ENCODE measurements at places on chromosomes 6 and 20.

DNA sequence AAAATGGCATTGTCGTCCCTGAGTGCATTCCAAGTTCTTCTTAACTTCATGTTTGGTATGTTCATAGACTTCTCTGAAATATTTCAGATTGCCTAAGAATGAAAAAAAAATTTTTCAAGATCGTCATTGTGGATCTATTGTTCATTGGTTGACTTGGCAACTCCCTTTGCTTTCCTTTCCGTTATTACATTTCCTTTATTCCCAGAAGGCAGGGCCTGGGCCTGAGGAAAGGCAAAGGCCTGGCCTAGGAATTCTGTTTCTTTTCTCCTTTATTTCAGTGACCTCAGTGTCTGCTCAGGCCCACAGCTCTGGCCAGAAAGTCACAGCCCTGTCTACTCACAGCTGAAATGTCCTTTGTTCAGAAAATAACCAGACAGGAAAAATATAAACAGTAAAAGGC, 401.6 kb upstream of the PLCB4 start:
- no peak for DNase-seq

DNA sequence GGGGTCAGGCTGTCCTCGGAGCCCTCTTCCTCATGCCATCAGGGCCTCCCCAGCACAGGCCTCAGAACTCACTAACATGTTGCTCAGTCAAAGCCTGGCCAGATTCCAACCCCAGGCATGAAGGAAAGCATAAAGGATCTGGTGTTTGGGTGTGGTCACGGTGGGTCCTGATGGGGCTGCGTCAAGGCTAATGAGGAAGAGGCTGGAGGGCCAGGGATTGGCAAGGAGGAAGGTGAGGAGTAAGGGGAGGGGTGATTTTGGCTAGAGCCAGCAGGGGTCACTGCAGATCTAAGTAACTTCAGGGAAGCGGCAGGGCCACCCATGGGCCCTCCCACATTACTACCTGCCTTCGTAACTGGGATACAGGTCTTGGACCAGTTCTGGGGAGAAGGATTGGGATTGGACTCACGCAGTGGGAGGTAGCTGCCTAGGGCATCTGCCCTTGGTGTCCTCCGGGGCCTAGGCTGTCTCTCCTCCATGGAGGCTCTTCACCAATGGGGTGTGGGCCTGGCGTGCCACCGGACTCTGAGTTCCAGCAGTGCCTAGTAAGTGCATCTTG, 36.2 kb upstream of the MRPS18A start:
- peak; percentile 40 for DNase-seq

- DNase-seq, result no peak
These were observed 28.9 kb upstream of the ASF1A start for GRCh38 chr6:118865100-118865391.

DNA sequence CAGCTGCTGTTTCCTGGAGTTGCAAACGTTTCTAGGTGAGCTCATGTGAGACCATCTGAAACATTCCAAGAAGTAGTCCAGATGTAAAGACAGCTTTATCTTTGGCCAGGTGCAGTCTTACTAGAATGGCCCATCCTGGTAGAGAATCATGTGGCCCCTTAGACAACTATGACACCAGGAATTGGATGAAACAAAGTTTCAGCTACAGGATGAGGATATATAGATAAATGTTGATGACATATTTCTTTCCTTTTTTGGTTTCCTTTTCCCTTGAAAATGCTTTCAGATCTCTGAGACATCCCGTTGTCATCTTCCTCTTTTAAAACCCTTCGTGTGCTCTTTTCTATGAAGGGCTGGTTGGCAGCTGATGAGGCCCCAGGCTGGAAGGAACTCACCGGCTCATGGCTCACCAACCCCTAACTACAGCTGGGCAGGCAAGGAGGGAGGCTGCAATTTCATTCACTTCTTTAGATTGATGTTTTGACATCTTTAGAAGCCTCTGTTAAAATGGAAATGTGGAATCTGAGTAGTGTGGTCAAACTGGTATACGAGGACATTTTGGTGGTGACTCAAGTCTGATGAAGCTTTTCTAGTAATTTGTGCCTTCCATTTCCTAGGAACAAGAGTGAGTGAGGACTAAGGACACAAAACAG, 167.9 kb upstream of the TNFAIP3 start:
- DNase-seq, result no peak

- no peak for DNase-seq
These were observed 62.7 kb downstream of the LRRC1 start for GRCh38 chr6:53857318-53858094.

- no peak for DNase-seq
These were observed 253.8 kb downstream of the TBC1D7 start for GRCh38 chr6:13074415-13075140.

DNA sequence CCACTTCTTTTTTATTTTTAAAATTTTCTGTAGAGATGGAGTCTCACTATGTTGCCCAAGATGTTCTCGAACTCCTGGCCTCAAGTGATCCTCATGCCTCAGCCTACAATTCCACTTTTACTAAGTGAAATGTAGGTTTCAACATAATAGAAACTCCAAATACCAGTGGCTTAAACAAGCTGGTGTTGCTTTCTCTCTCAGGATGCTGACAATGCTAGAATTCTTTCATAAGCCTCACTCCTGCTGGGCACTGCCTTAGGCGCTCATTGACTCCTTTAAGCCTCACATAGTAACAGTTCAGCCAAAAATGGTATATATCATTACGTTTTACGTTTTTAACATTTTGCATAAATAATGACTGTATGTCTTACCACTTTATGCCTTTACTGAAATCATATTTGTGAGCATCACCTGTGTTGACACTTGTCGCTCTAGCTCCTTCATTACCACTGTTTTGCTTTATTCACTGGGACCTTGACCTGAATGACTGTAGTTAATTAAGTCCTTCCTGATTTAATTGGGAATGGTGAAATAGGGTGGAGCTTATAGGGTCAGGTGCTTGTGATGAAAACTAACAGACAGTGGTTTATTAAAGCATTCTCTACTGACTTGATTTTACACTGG, 3.9 kb upstream of the CST9 start:
- no peak for DNase-seq

- DNase-seq, result no peak
These were observed 38.5 kb downstream of the FBXL4 start for GRCh38 chr6:98909236-98909635.

- no peak for DNase-seq
These were observed 91.7 kb downstream of the CLIC5 start for GRCh38 chr6:45923831-45924391.

DNA sequence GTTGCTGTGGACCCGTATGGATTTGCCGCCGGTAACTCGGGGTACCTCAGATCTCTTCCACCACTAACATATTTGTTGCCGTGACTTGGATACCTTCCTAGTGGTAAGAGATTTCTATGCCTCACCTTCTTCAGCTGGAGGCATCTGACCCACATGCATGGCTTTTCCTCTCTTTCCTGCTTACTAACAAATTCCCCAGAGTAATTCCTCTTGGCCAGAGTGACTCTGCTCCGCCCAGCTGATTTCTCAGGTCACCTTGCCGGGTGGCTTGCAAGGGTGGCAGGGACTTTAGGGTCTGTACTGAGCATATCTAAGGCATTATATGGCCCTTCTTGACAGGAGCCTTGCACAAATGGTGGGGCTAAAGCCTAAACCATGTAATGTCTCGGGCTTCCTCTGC, 38.2 kb downstream of the FAM184A start:
- DNase-seq, result no peak

DNA sequence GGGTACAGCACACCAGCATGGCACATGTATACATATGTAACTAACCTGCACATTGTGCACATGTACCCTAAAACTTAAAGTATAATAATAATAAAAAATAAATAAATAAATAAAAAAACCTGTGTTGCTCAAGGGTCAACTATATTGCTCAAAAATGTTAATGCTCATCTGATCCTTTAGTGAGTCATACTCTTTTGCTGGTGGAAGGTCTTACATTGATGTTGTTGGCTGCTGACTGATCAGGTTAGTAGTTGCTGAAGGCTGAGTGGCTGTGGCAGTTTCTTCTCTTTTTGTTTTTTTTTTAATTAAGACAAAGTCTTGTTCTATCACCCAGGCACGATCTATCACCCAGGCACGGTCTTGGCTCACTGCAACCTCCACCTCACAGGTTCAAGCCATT, 29.6 kb upstream of the SMIM26 start:
- DNase-seq, result no peak

DNA sequence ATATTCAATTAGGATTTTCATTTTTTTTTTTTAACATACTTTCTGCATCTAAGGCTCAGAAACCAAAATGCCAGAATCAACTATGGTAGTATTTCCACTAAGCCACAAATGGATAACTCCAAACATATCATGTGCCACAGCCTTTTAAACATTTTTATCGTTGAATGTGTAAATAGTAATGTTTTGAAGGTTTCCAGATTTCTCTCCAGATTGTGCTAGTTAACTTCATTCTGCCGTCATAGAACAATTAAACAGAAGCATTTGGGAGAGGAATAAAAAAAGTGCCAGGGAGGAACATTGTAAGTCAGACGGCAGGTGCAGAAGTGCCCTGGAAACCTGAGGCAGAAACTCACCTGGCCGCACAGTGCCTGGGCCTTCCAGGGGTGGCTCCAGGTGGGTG, 23.6 kb downstream of the SMOC2 start:
- DNase-seq, result no peak

GRCh38 chr6:13484138-13484708, 3.2 kb downstream of the GFOD1 start:
- DNase-seq, result no peak

GRCh38 chr20:10282979-10283456, 64.4 kb downstream of the SNAP25 start:
- no peak for DNase-seq

- no peak for DNase-seq
These were observed 10.2 kb downstream of the MYO6 start for GRCh38 chr6:75759207-75759606.

DNA sequence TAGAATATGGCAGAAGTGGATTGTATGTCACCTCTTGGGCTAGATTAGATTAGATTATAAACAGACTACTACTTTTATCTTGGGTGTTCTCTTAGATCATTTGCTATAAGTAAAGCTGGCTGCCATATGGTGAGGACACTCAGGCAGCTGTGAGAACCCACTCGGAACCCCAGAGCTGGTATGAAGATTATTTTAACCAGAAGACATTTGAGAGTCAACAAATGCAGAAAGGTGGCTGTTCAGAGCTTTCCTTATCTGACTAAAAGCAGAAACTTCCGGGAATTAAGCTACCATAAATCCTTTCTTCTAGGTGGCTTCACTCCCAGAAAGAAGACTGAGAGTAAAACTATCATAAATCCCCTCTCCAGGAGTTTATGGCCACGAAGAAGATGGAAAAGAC, 91.9 kb downstream of the RNGTT start:
- DNase-seq, result no peak

DNA sequence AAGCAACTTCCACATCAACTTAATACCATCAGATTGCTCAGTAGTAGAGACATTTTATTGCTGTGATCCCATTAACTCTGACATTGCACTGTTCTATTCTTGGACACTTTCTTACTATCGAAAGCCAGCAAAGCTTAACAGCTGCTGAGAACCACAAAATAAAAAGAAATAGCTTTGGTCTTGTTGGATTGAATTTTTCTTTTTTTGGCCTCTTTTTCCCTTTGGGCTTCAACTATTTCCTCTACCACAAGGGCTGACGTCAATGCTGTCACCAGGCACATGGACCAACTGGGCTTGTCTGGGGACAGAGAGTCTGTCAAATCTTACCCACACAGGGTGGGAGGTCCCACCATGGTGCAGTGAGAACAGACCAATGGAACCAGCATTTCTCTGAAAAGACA, 63.4 kb upstream of the ENPP5 start:
- DNase-seq, result no peak

- no peak for DNase-seq
These were observed 48.2 kb downstream of the HBS1L start for GRCh38 chr6:135006386-135006914.

DNA sequence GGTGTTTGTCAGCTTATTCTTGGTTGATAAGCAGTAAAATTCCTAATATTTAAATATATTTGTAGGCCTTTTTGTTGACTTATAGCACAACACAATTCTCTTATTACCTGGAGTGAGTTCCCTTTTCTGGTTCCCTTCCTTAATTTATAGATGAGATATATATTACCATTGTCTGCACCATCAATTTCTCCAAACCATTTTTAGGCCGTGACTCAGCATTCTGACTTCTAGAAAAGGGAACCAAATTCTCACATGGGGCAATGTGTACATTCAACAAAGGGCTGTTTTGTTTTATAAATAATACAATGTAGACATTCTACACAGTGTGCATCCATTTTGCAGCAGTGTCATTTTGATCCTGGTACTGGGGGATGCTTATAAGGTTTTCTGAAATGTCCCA, 52.8 kb downstream of the NCOA7 start:
- no peak for DNase-seq

- DNase-seq, result no peak
These were observed 163.3 kb downstream of the VEGFA start for GRCh38 chr6:43933148-43933885.

- DNase-seq, result no peak
These were observed 143.7 kb upstream of the PTPN1 start for GRCh38 chr20:50366270-50367103.

DNA sequence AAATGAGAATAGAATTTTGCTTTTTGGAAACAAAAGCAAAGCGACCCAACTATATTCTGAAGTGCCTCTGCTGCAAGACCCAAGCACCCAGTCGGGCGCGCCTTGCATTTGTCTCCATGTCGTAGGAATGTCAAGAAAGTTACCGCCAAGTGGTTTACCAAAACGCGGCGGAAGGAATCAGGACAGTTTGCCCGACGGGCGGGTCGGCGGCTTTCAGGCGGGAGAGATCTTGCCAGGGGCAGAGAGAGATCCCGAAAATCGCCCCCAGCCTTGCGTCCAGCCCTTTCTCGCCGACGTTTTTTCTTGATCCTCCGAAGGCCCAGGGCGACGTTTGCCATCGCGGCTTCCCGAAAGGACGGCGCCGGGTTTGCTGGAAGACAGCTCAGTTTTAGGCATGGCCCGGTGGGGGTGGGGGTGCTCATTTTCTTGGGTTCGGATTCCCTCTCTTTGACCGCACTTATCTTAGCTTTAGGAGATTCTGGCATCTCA, 4.0 kb upstream of the LIN28B start:
- DNase-seq, result no peak

- no peak for DNase-seq
These were observed 497.2 kb upstream of the JARID2 start for GRCh38 chr6:14748679-14749078.

DNA sequence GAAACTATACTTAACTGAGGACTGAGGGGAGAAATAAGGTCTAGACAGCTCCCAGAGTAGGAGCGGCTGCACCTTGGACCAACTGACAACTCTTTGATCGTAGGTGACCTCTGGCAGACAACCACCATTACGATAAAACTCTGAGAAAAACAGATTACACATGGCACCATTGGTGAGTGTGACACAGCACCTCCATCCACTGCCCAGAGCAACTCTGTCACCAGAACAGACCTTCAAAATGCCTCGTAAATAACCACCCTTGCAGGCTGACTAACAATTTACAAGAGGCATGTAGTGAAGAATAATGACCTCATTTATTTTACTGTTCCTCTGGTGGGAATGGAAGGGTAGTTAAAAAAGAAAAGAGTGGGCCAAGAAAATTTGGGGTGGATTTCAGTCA, 64.2 kb downstream of the F13A1 start:
- DNase-seq, result no peak

GRCh38 chr20:48686238-48687116, 141.3 kb downstream of the PREX1 start:
- DNase-seq, result no peak

DNA sequence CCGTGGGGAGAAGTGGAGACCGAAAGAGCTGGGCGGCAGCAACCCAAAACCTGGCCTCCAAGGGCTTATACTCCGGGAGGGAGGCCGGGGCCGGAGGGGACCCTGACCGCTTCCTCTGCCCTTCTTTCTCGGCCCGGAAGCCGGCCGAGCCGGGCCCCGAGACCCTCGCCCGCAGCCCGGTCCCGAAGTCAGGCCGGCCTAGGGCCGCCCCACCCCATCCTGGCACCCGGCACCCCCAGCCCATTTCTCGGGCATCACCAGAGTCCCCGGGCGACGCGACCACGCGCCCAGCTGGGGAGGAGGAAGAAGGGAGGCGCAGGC, 572 bp upstream of the ZDHHC14 start:
- no peak for DNase-seq

Data from stimulated activated CD8-positive, alpha-beta memory T cell treated with anti-CD3 and anti-CD28 coated beads, Interleukin-12 subunit alpha, Interleukin-12 subunit beta, amount 100 ng/mL, for 1 hour (primary cell).